ENCODE measurements at places on chromosomes 3 and 15.

- DNase-seq, result no peak
These were observed 155.2 kb upstream of the EOMES start for GRCh38 chr3:27877061-27878013.

GRCh38 chr15:70714565-70714964 lies 48.8 kb downstream of the UACA start:
- DNase-seq, result no peak

DNA sequence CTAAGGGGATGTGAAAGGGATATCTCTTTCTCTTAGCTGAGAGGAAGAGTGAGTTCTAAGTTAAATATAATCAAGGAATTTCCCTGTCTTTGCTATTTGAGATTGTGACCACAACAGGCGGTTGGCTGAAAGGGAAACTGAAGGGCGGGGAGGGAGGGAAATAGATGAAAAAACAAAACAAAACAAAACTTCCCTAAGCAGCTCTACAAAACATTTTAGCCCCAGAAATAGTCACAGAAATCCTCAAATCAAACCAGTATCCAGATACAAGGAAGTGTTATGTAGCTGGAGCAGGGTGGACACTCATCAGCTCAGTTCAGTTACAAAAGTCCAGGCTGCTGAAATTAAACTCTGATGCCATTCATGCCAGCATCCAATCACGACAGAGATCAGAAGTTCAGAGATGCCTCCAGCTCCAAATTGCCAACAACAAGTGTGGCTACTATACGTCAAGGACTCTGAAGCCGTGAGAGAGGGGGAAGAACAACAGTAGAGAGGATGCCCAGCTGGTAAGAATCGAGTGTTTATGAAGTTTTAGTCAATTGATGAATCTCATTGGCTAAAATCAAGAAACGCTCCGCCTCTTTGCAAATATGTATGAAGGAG lies 319 bp upstream of the TP63 start:
- DNase-seq, result no peak

DNA sequence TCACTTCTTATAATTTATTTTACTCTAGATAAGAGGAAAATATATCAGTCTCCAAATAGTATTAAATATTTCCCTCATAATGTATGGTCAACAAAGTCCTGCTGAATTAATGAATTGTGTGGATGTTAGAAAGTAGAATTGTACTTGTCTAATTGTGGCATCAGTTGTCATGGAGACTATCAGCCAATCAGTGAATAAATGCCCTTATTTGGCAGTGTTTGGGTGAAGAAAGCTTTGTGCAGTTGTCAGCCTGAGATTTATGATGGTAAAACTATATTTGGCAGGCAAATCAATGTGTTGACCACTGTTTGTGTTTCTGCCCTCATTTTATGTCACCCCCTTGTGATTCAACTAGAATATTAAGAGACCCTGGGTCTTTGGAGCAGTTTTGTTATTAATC lies 293.6 kb upstream of the MDFIC2 start:
- peak; percentile 12 for DNase-seq
